ENCODE measurements at places on chromosomes 13 and 19.

- DNase-seq = no peak
Observed at GRCh38 chr13:90792335-90792734, 555.2 kb upstream of the MIR17HG start.

DNA sequence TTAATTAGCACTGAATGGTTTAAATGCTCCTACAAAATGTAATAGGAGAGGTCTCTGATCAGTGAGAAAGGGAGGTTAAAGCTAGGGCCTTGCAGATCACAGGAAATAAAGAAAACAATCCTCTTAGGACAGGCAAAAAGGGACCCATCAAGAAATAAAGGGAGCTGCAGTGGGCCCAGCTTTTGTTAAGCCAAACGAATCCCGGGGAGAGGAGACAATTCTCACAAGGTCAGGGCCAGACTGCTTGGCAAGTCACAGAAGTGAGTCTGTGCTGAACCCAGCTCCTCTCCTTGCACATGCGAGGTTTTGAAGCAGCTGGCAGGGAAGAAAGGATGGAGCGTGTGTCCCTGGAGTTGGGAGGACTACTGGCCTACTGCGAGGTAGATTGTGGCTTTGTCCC, 285.8 kb downstream of the COG6 start:
- DNase-seq = no peak

DNA sequence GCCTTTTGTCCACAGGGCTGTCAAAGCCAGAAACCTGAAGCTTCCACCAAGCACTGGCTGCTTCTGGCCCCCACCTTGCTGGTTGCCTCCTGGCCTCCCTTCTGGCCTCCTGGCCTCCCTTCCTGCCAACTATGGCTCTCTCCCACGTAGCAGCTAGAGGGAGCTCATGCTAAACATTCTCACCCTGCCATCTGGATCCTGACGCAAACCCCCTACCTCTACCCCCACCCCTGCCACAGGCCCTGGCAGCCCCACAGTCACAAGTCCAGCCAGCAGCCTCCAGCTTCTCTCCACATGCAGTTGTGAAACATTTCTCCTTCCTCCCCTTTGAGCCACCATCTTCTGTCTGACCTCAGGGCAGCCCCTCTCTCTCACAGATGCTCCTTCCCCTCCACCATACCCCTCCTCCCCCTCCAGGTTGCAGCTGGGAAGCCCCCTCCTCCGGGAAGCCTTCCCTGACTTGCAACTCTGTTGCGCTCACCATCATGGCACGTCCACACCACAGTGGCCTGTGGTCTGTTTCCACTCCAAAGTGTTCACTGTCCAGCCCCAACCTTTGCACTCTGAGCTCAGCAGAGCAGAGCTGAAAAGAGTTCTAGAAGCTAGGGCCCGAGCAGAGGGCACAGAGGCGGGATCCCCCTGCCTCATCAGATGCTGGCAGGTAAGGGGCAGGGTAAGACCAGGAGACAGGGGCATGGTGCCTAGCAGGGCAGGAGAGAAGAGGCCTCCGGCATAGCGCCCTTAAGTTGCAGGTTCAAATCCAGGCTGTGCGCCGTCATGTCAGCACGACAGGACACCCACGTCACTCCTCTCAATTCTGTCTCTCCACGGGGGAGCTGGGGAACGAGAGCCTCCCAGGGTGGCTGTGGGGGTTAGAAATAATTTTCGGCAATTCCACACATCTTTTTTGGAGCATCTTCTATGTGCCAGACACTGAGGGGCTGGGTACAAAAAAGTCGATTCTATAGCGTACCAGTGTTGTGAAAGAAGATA, 7.3 kb downstream of the ADGRL1 start:
- DNase-seq = no peak

GRCh38 chr19:15252398-15253018, 20.3 kb upstream of the EPHX3 start:
- DNase-seq = no peak

DNA sequence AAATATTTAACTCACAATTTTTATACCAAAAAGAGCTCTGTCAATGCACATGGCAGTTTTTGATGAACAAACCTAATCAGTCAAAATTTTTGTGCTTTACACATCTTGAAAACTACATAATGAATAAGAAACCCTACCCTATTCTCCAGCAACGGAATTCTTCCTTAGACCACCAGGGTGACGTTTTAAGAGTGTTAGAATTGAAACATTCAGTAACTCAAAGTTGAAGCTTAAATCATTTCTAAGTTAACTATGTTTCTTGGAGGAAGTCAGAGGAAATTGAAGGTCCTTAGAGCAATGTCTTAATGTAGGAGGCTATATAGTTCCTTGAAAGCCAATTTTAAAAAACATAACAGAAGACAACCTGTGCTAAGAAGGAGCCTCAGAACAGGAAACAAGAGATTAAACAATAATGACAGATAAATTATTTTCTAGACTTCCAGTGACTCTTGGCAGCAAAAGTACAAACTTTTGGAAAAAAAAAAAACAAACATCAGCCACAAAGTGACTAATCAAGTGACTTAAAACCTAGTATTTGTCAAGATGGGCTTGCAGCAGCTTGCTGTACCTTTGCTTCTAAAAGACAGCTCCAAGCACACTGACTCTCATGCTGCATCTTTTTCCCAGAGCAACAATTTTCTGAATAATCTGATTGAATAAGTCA, 6.2 kb downstream of the SPRY2 start:
- no peak for DNase-seq
